ENCODE measurements at places on chromosomes 6 and 20.

DNA sequence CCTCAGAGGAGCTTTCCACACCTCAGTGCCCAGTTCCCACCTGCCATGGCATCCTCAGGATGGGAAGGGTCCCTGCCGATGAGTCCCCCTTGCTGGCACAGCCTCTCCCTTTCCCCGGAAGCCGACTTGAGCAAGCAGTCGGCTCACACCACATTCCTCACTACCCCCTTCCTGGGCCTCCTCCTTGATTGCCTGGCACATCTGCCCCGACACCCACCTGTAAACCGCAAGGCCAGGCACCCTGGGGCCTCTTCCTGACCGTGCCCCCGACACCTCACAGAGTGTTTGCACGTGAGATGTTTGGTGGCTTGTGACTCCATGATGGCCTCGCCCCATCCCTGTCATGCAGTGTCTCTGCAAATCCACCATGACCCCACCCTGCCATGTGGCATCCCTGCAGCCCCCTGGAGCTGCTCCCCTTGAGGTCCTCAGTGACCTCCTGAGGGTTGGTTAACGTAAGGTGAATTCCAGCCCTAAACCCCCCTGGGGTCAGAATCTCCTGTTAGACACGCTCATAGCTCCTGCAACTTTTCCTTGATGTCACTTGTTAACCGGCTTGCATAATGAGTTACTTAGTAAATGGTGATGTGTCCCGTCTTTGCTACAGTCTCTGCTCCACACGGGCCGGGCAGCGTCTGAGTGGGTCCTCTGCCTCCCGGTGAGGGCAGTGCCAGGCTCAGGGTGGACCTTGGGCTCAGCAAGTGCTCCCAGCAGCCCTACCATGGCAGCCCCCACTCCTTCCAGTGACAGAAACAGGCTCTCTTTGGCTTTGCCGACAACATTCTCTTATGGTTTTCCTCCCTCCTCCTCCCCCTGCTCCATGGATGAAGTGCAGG is 115.9 kb upstream of the FRMD1 start:
- DNase-seq = no peak

DNA sequence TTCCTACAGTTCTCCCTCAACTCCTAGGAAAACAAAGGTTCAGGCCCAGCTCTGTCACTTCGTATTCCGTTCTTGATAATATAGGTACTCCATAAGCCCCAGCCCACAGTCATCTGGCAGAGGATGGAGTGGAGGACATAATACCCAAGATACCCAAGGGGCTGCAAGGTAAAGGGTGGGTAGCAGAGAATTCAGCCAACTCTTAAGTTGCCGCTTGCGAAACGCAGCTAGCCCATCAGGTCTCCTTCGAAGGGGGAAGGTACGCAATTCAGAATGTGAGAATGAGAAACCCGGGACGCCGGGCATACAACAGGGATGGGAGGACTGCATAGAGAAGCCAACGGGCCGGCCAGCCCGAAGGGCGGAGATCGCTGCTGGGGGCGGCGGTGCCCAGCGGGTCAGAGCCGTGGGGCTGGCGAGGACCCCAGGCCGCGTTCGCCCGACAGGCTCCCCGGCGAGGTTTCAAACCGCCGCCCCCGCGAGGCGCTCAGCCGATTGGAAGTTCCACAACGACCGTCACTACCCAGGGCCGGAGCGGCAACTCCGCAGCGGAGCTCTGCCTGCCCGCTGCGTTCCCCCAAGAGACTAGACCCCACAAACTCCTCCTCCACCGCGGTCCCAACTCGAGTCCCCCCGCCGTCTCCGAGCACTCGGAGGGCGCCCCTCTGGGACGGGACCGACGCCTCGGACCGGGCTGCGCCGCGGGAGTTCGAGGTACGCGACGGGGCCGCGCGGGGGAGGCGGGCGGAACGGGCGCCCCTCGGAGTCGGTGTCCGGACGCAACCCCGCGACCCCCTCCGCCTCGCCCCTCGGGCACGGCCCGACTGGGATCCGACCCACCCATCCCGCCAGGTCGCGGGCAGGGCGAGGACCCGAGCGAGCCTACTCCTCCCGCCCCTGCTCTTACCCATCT is 911 bp downstream of the CDK19 start:
- no peak for DNase-seq

- DNase-seq = no peak
Measured at GRCh38 chr6:24861934-24862333, 63.2 kb upstream of the ARMH2 start.

GRCh38 chr6:149055195-149055899 is 262.2 kb upstream of the TAB2 start:
- DNase-seq = no peak

GRCh38 chr6:92122746-92123145 is 1296.6 kb downstream of the EPHA7 start:
- no peak for DNase-seq

DNA sequence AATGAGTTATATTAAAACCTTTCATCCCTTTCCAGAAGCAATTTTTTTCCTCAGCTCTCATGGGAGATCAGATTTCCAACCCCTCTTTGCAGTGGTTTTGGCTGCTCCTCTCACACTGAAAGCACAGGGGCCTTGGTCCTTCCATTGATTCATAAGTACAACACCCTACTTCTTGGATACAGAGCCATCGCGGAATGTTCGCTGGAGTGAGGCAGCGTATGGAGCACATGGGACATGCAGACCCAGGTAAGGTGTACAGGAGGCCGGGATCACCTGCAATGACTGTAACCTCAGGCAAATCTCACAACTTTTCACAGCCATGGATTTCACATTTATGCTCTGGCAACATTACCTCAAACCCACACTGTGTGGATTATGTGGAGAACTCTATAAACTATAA is 75.2 kb upstream of the HEY2 start:
- no peak for DNase-seq

DNA sequence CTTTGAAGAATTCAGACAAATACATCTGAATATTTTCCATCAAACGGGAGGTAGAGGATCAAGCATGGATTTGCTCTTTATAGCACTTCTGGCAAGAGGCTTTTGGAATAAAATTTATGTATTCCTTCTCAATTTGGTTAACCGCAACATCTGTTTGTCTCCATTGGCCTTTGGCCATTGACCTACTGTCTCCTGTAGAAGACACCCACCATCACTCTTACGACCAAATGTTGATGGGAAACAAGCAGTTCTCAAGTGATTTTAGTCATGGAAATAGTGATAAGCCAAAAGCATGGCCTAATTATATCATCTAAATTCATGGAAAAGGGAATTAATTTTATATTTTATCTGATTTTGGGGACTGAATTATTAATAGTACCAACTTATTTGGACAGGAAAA is 591.9 kb downstream of the CD109 start:
- DNase-seq = no peak

GRCh38 chr6:125434760-125435159 is 133.0 kb upstream of the HDDC2 start:
- DNase-seq = no peak

GRCh38 chr6:12535586-12536314 is 180.8 kb upstream of the PHACTR1 start:
- DNase-seq = no peak

DNA sequence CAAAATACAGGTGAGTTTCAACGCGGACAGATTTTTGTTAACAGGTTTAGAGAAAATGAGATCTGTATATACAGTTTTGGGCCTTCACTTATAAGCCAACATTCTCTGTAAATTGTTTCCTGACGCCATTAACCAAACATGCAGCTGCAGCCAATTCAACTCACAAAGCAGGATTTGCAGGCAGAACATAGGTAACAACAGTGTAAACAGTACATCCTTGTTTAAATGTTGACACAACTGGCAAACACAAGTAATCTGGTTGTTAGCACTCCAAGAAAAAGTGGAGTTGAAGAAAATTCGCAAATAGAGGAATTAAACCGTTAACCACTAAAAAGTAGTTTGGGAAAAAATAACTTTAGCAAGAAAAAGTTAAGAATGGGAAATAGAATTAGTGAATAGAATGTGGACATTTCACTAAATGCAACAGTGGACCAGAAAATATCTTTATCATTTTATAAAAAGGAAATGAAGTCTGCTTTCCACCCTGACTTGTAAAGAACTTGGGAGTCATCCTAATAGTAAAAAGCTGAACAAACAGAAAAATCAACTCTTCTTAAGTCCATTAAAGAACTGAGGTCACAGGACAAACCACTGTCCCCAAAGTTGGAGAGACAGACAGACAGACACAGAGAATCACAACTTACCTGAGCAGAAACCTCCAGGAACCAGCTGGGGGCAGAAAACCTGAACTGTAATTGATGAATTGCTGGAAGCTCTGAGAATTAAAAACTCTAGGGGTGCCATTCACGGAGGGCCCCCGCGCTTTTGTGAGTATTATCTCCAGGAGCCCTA is 10.1 kb downstream of the SMIM28 start:
- DNase-seq = peak; percentile 70

- no peak for DNase-seq
Measured at GRCh38 chr6:25486550-25486949, 165.5 kb upstream of the SCGN start.
